ENCODE measurements at places on chromosomes 7 and 10. TPM values are rescaled to one million over a fixed set of nuclear protein-coding genes. Genes with fewer than 3 reads are reported as not detected.

DNA sequence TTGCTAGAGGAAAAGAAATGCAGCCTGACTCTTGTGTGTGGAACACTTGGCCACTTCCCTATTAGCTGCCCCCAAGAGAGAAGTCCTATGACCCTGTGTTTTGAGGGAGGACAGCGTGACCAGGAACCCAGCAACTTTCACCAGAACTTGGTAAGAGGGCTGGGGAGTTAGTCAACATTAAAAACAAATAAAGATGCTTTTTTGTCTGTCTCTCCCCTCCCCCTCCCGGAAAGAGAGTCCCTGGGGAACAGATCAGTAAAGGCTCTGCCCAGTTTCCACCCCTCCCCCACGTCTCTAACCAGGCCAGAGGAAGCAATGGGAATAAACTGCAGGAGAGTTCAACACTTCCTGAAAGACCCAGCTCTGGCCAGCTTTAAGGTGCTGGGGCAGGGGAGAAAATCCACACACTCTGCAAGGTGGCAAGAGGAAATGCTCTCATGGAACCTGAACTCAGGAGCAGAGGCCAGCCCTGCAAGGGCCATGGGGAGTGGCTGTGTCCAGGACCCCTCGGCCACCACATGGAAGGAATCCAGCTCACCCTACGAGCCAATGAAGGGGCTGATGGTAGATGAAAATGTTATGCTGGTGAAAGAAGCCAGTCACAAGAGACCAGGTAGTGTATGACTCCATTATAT is 21.5 kb downstream of the SH3PXD2A start:
- DNase-seq, result no peak

- peak; percentile 13 for DNase-seq
Observed at GRCh38 chr7:158263110-158263963, 324.3 kb downstream of the PTPRN2 start.

DTX2 gene
- 40.9 TPM for total RNA-seq

TSPAN13 gene
- 20.9 TPM for total RNA-seq

GRCh38 chr7:51295440-51296245 is 21.0 kb downstream of the COBL start:
- DNase-seq, result no peak

SFRP5 gene
- total RNA-seq, result 1.4 TPM

DNA sequence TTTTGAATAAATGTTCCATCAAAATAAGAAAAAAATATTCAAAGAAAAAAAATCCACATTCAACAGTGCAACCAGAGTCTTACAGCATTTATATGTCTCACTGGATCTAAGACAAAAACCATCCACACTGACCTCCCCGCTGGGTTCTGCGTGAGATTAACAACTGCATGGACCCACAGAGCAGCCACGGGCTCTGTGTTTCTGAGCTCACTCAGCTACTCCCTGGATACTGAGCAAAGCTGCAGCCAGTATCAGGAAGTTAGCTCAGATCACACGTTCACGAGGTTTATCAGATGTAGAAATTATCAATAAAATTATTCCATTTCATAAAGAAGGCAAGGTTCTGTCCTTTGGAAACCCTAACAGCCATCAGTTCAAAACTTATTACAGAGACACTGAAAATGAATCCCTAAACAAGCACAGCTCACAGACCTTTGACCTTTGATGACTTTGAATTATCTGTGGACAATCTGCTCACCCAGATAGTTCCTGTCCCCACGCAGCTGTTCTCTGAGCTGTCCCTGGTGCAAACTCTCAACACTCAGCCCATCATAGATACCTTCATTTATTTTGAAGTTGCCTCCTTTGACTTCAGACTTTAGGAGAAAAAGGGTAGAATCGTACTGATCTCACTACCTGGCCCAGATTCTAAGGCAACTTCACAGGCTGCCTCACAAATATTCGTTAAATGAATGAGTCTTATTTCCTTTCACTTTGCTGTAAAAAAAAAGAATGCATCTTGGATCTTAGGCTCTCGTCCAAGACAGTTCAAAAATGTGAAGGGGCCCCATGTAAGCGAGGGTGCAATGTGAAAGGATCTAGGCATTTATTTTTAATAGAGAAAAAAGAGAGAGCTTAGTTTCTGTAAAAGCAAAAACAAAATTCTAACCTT is 67.7 kb upstream of the SVIL start:
- no peak for DNase-seq

DNA sequence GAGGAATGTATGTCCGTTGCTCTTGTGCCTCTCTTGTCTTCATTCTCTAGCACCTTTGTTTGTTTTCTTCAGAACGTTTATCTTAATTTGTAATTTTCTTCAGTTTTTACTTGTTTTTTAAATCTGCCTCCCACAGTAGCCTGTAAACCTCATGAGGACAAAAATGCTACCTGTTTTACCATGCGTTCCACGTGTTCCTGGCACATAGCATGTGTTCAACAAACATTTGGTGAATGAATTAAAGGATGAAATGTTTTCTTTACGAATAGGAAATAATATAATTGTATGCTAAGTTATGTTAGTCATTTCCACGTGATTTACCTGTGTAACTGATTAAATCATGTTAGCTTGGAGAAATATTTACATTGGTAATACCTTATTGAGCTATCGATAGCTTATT is 2.2 kb downstream of the RBM33 start:
- DNase-seq, result no peak

FLNC gene
- 135 TPM for total RNA-seq

GRCh38 chr10:14578060-14578952 is 196.4 kb downstream of the FAM107B start:
- no peak for DNase-seq

AZGP1 gene
- 0.63 TPM for total RNA-seq

GRCh38 chr10:5293691-5294550 is 70.8 kb upstream of the UCN3 start:
- DNase-seq, result peak; percentile 82

- DNase-seq, result peak; percentile 87
Observed at GRCh38 chr10:13707156-13707881, 120.6 kb downstream of the PRPF18 start.

DNA sequence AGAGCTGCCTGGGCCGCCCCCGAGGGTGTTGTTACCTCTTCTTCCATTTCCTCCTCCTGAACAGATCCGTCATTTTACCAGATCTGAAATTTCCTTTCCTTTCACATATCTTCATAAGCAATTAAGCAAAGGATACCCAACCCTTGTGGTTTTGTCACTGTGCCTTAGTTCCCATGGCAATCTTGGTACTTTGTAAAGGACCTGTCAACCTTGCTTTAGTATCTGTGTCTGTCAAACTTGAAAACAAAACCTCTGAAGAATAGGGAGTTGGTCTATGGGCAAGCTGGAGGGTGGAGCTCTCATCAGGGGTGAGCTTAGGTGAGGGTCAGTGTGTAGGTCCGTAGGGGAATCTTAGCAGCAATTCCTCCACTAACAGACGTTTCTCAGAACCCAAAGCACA is 25.4 kb upstream of the CCDC3 start:
- DNase-seq, result no peak

DNA sequence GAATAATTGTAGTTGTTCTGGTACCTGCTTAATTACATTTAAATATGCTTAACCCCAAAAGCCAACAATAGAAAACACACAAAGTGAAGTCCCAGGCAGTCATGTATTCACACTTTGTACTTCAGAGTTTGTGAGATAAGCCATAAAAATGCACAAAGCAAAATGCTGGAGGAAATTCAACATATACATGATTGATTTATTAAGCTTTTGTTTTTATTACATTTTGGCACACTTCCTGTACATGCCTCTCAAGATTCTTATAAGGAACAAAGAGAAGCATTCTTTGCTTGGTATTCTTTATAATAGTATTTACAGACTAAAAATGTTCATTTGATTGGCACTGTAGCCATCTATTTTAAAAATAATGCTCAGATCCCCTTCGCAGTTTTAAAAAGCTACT is 107.7 kb upstream of the ANK3 start:
- no peak for DNase-seq

DNA sequence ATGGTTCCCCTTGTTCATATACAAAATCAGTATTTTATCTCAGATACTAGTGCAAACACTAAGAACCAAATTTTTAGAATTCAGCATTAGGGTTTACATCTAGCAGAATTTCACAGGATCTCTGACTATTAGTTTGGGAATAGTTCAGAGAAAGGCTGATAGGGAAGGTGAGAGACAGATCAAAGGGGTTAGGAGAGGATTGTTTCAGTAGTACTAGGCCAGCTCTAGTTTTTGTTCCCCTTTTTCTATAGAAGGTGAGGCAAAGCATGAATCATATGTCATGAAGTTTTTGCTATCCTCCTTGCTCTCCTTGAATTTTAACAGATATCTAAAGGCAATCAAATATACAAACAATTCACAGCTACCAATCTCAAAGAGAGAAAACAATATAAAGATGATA is 26.1 kb upstream of the CTNNA3 start:
- no peak for DNase-seq

- no peak for DNase-seq
Observed at GRCh38 chr7:81626008-81626407, 143.8 kb downstream of the HGF start.

DNA sequence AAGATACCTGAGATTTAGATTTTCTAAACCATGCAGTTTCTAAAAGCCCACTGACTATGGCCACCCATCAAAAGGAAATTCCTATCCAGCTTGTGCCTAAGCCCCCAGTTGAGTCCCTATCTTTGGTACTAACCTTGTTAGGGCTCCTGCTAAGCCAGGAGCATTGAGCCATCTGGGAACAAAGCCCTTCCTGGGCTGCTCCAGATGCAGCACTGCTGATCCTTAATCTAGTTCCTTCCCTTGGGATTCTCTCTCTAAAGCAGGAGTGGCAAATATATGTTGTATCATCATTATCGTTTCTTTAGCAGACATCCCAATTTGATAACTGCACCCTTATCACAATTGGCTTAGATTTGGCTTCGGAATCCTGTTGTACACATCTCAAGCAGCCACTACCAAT is 24.7 kb upstream of the PDLIM1 start:
- DNase-seq, result no peak

DNA sequence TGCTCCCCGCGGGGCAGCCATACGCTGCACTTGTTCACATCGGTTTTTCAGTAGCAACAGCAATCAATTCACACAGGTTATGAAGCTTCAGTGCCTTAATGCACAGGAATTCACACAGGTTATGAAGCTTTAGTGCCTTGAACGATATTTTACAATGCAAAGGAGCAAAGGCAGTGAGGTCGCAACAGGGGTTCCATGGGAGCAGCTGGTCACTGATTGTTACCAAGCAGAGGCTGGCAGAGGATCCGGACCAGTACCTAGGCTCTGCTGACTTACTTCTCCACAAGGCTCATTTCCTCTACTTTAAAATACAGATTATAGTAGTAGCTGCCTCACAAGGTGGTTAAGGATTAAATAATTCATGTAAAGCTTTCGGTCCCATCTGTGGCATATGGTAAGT is 95.2 kb upstream of the ODAD2 start:
- no peak for DNase-seq

DNA sequence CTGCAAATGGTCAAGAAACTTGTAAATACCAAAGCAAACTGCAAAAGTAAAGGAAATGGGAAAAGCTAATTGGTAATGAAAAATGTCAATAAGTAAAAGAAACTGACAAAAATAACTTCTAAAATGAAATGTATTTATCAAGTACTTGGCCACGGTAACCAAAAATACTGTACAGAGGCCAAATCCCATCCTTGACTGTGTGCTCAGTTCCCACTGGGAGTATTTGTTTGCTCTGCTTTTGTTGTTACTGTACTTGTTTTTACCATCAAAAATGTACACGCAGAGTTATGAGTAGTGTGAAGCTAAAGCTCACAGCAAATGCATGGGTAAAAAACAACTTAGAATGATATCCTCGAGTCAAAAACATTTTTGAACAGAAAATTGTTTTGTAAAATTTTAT is 31.1 kb downstream of the ENKUR start:
- DNase-seq, result no peak

PRLHR gene
- not detected for total RNA-seq

BMPER gene
- 2.2 TPM for total RNA-seq

DNA sequence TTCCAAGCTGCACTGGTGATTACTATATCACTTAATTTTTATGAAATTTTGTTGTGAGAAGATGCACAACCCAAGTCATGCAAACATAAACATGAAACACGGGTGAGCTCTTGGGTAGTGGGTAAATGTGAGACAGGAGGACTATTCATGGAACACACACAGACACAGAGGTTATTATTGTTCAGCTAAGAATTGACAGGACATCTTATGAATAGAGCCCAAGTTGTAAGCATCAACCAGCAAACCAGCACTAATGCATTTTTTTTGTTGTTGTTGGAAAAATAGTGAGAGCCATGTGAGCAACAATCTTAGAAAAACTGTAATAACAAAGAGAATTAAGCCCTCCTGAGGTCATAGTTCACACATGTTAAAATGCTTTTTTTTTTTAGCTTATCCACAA is 1179.7 kb downstream of the GATA3 start:
- no peak for DNase-seq

GRCh38 chr10:114685456-114685855 is 27.4 kb upstream of the ABLIM1 start:
- DNase-seq, result no peak

GRCh38 chr7:127252377-127252713 is 396 bp downstream of the GRM8 start:
- DNase-seq, result no peak

DNA sequence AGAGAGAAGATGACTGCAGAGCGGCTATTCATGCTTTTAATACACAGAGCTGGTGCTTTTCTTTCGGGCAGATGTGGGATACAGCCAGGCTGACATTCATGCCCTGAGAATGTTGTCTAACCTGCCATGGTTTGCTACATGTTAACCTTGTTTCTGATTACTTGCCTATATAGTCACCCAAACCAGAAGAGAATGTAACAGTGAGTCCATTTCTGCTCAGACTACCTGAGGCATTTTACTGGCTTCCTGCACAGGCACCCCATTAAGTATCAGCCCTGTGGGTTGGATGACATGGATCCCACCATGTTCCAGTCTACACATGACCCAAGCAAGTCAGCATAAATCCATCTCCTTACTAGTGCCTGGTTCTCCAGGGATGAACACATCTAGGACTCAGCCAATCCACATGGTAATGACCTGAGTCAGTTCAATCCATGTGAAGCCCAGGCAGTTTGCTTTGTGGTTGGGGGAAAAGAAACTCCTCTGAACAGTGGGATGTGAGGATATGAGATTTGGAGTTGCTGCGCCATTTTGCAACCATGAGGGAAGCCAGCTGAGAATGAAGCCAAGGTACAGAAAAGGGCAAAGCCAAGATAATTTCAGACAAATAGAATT is 55.7 kb upstream of the MKX start:
- DNase-seq, result no peak

SORBS1 gene
- 1,478 TPM for total RNA-seq

NRP1 gene
- 111 TPM for total RNA-seq

GRCh38 chr7:78499971-78500370 is 701.4 kb downstream of the PHTF2 start:
- DNase-seq, result no peak

CFTR gene
- 0.29 TPM for total RNA-seq

DNA sequence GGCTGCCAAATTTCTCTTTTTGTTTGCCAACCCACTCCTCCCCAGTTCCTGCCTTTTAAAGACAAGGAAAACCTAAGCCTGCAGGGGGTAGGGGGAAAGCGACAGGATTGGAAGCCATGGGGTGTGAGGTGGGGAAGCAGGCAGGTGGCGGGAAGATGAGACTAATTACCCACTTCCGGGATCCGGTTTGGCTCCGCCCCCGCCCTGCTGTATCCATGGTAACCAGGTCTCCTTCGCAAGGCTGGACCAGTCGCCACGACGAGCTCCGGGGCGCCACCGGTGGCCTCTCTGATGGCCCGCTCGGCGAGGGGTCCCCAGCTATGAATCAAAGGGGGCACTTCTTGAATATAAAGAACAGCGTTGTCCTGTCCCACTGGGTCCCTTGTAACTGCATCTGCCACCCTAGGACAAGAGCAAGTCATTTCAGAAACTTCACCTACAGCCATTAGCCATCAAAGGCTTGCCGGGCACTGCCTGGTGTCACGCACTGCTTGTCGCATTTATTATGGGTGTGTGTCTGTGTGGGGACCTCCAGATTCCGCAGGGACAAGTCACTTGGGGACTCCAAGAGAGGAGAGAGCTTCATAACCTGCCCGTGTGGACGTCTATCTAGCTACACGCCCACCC is 55.4 kb upstream of the LMTK2 start:
- DNase-seq, result no peak

Data from aorta (tissue), 5 donors.